ENCODE measurements at places on chromosomes 1 and 21.

DNA sequence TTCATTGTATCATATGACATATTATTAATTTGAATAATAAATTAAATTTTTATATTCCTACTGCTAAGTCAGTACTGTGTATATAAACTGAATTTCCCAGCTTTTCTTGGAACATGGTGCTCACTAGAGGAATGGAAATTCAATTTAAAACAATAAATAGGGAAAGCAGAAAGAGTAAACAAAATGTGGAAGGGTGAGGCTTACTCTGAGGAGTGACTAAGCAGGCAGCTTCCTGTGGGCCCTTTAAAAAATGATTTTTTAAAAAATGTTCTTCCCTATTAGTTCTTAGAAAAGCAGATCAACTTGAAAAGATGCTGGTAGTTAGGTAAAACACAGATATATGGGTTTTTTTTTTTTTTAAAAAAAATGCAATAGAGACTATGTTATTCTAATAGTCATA, 49.5 kb upstream of the S1PR1 start:
- no peak for DNase-seq

DNA sequence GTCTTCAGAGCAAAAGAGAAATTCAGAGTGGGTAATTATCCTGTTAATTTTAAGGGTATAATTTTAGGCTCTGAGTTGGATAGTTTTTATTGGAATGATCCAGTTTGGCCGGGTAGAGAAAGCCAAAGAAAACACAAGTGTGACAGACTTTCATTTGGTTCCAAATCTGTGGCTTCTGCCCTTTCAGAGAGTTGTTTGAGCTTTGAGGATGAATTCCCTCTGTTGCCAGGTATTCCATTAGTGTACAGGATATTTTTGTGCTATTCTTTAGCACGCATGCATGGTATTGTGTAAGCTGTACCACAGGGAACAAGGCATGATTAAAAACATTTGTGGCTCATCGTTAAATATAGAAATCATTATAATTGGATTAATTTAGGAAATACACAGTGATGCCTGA, 384.4 kb downstream of the ADGRL2 start:
- no peak for DNase-seq

DNA sequence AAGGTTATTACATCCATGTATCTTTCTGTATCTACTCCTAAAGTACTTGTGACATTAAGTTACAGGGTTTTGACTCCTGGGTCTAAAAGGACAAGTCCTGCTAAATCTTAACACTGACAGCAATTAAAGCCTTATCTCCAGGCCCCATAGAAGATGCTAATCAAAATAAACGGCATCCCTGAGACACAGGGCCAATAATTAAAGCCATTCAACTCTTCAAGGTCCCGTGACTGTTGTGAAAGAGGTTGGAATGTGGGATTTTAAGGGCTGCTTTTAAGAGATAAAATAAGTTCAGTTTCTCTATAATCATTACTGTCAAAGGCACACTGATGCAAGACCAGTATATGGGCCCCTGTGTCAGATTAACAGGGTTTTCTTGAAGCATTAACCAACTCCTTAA, 8.3 kb downstream of the DNAI4 start:
- no peak for DNase-seq

GRCh38 chr1:98342566-98342965, 319.0 kb upstream of the SNX7 start:
- DNase-seq, result no peak

DNA sequence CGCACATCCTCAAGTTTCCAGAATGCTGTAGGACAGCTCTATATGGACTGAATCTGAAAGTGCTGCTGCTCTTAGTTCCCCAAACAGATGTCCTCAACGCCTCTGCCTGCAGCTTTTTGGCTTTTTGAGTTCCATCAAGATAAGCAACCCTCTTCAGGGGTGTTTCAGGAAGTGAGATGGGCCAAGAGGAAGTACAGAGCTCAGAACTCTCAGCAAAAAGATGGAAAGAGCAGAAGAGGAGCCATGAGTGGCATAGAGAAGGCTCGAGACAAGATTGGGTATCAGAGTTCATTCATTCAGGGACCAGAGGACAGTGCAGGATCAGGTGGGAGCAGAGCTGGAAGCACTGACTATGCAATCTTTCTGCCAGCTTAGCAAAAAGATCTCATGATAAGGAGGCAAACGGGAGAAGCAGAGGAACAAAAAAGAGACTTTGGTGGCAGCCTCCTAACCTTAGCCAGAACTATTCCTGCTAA, at the start of the genes ADORA3 and TMIGD3:
Gene ADORA3 (minus strand): TSS at position 49 of the 476 bp plus-strand sequence. CDS start 279 bp downstream, outside the sequence.
Gene TMIGD3 (minus strand): TSS at position 49 of the 476 bp plus-strand sequence. CDS start 279 bp downstream, outside the sequence.
- DNase-seq, result no peak

- no peak for DNase-seq
Observed at GRCh38 chr1:209622841-209623829, 29.1 kb downstream of the LAMB3 start.

GRCh38 chr1:180178511-180179161, 24.0 kb downstream of the QSOX1 start:
- DNase-seq, result peak; percentile 27

GRCh38 chr1:116478621-116479020, 92.2 kb downstream of the CD58 start:
- no peak for DNase-seq

Data from activated CD4-positive, CD25-positive, alpha-beta regulatory T cell (primary cell).